Central memory CD8-positive, alpha-beta T cell (primary cell): ENCODE measurements at places on chromosomes 11 and 22.

DNA sequence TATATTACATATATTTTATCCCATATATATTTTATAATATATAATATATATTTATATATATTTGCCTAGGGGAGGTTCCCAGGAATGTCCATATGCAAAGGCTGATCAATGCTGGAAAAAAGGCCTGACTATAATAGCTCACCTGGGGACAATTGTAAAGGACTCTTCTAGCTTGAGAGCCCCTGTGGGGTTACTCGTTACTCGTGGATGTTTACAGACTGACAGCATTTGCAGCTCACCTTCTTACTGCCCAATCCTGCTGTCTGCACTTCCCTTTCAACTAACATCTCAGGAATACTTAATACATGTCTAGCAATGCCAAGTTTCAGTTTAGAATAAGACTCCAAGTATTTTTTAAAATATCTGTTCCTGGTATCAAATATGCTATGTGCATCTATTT lies 1365.4 kb upstream of the RAG2 start:
- H3K27me3 ChIP-seq, result no peaks in the 10 kb centered on the region
- H3K36me3 ChIP-seq, result no peaks in the 10 kb centered on the region
- H3K4me3 ChIP-seq, result no peak overlapping the region
- H3K4me1 ChIP-seq, result no peaks in the 10 kb centered on the region
- no peak for DNase-seq

DNA sequence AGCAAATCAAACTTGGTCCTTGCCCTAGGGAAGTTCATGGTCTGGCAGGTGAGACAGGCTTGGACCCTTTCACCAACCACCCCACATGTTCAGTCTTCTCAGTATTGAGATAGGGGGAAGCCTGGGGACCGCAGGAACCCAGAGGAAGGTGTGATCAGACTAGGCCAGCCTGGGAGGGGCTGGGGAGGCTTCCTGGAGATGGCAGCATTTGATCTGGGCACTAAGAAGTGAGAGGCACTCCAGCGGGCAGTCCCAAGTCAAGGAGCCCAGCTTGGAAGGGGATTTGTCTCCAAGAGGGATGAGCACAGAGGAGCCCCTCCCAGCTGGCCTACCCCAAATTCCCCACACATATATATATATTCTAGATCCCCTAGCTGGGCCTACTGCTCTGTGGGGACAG lies 5.4 kb downstream of the LRRC32 start:
- H3K27me3 ChIP-seq, result peaks cover 16% of the 10 kb centered on the region
- H3K36me3 ChIP-seq, result peaks cover 7% of the 10 kb centered on the region
- peak overlapping the region; percentile 16 for H3K4me3 ChIP-seq
- no peak for DNase-seq
- peak overlapping the region; percentile 85 for H3K27ac ChIP-seq

- H3K4me3 ChIP-seq, result no peak overlapping the region
- H3K4me1 ChIP-seq, result no peaks in the 10 kb centered on the region
- peaks cover 2% of the 10 kb centered on the region for H3K36me3 ChIP-seq
- no peak for DNase-seq
- no peak overlapping the region for H3K27ac ChIP-seq
These were observed 580.6 kb upstream of the ANO5 start for GRCh38 chr11:21612326-21612725.

DNA sequence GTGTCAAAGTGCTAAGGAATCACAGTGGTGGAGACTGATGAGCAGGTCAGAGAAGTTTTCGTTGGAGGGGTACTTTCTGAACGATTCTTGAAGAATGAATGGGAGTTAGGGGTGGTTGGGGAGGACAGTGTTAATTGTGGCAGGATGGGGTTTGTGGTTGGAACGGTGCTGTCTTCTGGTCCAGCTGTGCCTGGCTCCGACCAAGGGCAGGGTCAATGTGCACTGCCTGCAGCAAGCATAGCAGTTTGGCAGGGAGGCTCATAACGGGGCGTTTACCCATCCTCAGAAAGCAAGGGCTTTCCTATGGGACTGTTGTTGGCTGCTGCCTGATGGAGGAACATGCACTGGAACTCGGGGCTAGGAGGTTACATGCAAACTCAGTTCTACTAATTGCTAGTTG lies 265.8 kb downstream of the KIRREL3 start:
- H3K27ac ChIP-seq, result no peak overlapping the region
- H3K27me3 ChIP-seq, result peaks cover 27% of the 10 kb centered on the region
- peaks cover 5% of the 10 kb centered on the region for H3K4me1 ChIP-seq
- no peak for DNase-seq
- H3K36me3 ChIP-seq, result no peaks in the 10 kb centered on the region
- H3K4me3 ChIP-seq, result no peak overlapping the region
